ENCODE measurements at places on chromosomes 5 and 9.

DNA sequence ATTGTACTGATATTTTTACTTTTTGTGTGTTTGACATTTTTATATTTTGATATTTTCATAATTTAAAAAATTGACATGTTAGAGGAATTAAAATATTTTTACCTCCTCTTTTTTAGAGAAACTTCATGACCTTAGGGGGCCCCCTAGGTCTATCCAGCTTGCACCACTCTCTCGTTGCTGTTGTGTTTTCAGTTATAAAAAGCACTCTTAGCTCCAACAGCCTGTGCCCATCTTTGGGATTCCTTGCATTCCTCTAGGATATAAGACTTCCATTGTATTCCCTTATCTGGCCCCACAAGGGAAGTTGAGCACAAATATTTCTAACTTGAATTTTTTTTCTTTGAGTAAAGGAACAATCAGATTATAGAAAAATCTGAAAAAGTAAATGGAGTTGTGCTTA is 245.3 kb downstream of the SH3GL2 start:
- H3K27ac ChIP-seq: no peak overlapping the region
- no peak overlapping the region for H3K4me3 ChIP-seq
- no peaks in the 10 kb centered on the region for H3K36me3 ChIP-seq
- H3K27me3 ChIP-seq: no peaks in the 10 kb centered on the region
- DNase-seq: no peak
- H3K4me1 ChIP-seq: peaks cover 2% of the 10 kb centered on the region

DNA sequence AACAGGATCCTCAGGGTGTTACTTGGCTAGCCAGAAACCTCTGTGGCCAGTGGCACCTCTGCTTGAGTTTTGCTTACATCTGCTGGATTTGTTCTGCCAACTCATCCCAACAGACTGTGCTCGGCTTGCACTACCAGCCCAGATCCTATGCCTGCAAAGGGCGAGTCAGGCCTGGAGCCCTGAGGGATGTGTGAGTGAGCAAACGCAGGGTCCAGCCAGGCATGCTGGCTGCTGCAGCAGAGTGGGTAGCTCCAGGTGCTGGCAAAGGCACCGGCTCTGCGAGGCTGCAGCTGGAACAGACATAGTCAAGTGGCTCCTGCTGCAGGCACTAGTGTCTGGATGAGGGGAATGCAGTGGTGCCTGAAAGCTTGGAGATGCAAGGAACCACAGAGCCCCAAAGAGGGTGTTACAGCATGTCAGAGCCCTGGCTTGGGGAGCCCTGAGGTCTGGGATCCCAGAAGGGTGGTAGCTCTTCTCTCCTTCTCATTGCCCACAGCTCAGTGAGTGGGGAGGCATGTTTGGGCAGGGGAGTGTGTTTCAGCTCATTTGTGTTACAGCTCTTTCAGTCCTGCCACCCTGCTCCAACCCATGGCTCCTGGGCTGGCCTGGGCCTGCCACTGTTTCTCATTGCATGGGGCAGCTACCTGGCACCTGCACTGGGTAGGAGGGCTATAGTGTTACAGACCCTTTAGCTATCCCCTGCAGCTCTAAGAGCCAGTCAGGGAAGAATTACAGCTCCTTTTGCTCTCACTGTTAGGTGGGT is 332.6 kb downstream of the TAF11L14 start:
- H3K4me1 ChIP-seq: no peaks in the 10 kb centered on the region
- no peak overlapping the region for H3K27ac ChIP-seq
- no peaks in the 10 kb centered on the region for H3K36me3 ChIP-seq
- H3K27me3 ChIP-seq: no peaks in the 10 kb centered on the region
- DNase-seq: no peak

GRCh38 chr9:132190966-132191365 is 29.1 kb downstream of the NTNG2 start:
- no peaks in the 10 kb centered on the region for H3K36me3 ChIP-seq
- H3K4me3 ChIP-seq: no peak overlapping the region
- DNase-seq: no peak

DNA sequence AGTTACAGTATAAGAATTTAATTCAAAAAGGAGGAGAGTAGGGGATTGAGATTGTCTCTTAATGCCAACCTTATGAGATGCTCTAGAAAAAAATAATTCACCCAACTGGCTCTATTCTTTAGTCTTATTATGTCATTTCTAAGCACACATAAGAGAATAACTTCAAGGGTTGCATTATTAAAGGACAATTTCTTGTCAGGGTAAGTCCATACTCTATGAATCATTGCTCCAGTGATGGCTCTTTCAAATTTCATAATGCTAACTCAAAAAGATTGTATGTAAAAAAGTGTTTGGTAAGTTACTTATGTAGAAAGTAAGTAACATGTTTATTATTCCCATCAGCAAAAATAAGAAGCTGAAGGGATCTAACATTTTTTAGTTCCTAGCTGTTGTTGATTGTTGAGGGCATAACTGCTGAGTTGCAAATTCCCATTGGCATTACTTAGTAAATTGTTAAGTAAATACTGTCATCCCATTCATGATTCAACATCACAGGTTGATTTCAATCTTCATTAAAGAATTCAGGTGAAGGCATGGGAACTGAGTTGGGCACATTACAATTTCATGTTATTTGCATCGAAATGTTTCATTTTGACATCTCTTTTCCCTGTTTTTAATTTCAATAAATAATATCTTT is 28.6 kb downstream of the ALDH1A1 start:
- DNase-seq: no peak
- H3K4me1 ChIP-seq: no peaks in the 10 kb centered on the region
- H3K36me3 ChIP-seq: no peaks in the 10 kb centered on the region
- H3K27me3 ChIP-seq: no peaks in the 10 kb centered on the region
- H3K4me3 ChIP-seq: no peak overlapping the region

- H3K36me3 ChIP-seq: no peaks in the 10 kb centered on the region
- no peak overlapping the region for H3K27ac ChIP-seq
- no peaks in the 10 kb centered on the region for H3K27me3 ChIP-seq
- DNase-seq: no peak
Observed at GRCh38 chr5:9596171-9596780, 33.9 kb downstream of the TAS2R1 start.

DNA sequence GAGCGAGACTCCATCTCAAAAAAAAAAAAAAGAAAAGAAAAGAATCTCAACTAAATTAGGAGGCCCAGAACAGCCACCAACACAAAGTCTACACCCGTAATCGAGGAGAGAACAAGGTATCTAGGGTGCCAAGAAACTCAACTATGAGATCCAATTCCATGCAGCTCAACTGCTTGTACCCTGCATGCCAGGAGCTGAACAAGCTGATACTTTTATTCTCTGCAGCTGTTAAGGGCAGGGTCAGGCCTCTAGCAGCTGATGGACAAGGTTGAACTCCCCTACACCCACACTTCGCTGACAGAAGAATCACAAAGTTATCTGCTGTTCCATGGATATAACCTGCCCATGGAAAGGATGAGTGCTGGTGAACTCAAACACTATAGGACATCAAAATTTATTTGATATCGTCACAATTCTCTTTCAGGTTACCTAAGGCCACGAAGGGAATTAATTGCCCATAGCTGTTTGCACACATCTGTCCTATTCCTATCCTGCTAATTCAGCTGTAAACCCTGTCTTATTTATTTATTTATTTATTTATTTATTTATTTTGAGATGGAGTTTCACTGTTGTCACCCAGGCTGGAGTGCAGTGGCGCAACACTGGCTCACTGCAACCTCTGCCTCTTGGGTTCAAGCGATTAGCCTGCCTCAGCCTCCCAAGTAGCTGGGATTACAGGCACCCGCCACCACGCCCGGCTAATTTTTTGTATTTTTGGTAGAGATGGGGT is 20.7 kb downstream of the UBAP2 start:
- H3K4me1 ChIP-seq: no peaks in the 10 kb centered on the region
- no peaks in the 10 kb centered on the region for H3K27me3 ChIP-seq
- H3K4me3 ChIP-seq: no peak overlapping the region
- peaks cover 16% of the 10 kb centered on the region for H3K36me3 ChIP-seq
- no peak for DNase-seq
- H3K27ac ChIP-seq: no peak overlapping the region

DNA sequence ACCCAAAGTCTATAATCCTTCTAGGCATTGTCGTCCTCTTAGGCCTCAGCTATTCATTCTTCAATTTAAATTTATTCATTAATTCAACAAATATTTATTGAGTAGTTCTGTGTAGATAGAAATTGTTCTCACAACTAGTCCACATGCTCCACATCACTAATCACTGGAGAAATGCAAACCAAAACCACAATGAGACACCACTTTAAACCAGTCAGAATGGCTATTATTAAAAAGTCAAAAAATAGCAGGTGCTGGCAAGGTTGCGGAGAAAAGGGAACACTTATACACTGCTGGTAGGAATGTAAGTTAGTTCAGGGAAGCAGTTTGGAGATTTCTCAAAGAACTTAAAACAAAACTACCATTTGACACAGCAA is 51.1 kb upstream of the TNFSF15 start:
- no peak overlapping the region for H3K4me3 ChIP-seq
- peaks cover 18% of the 10 kb centered on the region for H3K4me1 ChIP-seq
- no peaks in the 10 kb centered on the region for H3K36me3 ChIP-seq
- no peaks in the 10 kb centered on the region for H3K27me3 ChIP-seq

- H3K36me3 ChIP-seq: peaks cover 44% of the 10 kb centered on the region
- no peaks in the 10 kb centered on the region for H3K4me1 ChIP-seq
- no peak for DNase-seq
- no peak overlapping the region for H3K4me3 ChIP-seq
- H3K27ac ChIP-seq: no peak overlapping the region
Observed at GRCh38 chr9:128615571-128615970, 41.1 kb downstream of the DYNC2I2 start.
